ENCODE measurements at places on chromosomes 7 and 10. TPM values are rescaled to one million over a fixed set of nuclear protein-coding genes. Genes with fewer than 3 reads are reported as not detected.

Gene CPXM2
- polyA plus RNA-seq, result not detected

- DNase-seq, result no peak
Observed at GRCh38 chr10:6953271-6953801, 373.3 kb upstream of the PRKCQ start.

GRCh38 chr10:131891196-131891928 lies 9.4 kb upstream of the PPP2R2D start:
- no peak for DNase-seq

Gene ZNF25
- 5.1 TPM for polyA plus RNA-seq

Gene NPSR1
- polyA plus RNA-seq, result not detected

DNA sequence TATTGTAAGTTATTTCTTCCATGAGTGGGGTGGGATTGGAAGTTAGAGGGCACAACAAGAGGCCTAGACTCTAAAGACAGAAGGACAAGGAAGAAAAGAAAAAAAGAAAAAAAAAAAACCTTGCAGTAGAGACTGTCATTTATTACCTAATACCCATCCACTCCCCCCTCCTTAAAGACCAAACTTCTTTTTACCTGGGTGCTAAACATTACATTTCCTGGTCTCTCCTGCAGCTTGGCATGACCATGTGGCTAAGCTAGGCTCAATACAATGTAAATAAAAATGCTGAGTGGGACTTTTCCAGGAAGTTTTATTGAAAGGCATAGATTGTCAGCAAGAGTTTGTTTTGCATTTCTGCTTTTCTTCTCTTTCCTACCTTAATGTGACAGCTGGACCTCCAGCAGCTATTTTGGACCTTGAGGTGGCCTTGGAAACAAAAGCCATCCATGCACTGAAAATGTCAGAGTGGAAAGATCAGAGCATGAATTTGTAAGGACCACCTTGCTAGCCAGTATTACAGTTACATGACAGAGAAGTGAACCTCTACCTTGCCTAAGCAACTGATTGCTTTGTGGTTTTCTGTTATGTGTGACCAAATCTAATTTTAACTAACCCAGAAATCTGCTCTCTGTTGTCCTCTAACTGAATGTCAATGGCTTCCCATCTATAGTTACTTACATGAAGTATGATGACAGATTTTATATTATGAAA lies 81.3 kb upstream of the SFMBT2 start:
- DNase-seq, result no peak

Gene GPR158
- polyA plus RNA-seq, result not detected

DNA sequence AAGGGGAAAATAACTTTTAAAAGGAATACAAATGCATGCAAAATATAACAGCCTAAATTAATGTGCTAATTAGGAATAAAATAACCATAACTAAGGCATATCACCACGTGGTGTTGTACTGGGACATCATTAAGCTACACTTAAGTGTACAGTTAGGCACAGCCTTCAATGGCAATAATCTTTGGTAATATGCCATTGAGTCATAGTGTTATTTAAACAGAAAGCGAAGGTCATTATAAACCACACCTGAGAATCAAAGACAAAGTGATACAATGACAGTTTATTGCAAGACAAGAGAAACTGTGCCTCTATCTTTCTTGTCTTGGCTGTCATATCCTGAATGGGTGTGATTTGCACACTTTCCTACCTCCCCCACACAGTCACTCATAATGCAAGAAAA lies 30.5 kb upstream of the AUTS2 start:
- DNase-seq, result no peak

DNA sequence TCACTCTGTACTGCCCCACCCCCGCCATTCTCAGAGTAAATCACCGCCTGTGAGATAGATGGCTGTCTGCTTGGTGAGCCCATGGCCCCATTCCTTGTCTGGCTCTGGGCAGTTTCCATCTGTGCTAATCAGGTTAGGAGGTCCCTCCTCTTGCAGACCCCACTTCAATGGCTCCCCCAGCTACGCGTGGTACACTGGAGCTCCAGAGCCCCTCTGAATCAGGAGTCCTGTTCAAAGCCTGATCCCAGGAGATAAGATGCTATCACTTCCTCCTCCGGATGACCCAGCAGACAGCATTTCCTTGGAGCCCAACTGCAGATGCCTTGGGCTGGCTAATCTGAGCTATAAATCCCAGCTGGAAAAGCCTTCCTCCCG lies 122.3 kb downstream of the SH3PXD2A start:
- no peak for DNase-seq

GRCh38 chr7:157519798-157520244 lies 183.0 kb downstream of the DNAJB6 start:
- no peak for DNase-seq

- no peak for DNase-seq
Observed at GRCh38 chr7:115099906-115100305, 178.0 kb downstream of the MDFIC start.

Gene AKR1C2
- not detected for polyA plus RNA-seq

GRCh38 chr10:78041170-78042057 lies 7.8 kb downstream of the RPS24 start:
- no peak for DNase-seq

DNA sequence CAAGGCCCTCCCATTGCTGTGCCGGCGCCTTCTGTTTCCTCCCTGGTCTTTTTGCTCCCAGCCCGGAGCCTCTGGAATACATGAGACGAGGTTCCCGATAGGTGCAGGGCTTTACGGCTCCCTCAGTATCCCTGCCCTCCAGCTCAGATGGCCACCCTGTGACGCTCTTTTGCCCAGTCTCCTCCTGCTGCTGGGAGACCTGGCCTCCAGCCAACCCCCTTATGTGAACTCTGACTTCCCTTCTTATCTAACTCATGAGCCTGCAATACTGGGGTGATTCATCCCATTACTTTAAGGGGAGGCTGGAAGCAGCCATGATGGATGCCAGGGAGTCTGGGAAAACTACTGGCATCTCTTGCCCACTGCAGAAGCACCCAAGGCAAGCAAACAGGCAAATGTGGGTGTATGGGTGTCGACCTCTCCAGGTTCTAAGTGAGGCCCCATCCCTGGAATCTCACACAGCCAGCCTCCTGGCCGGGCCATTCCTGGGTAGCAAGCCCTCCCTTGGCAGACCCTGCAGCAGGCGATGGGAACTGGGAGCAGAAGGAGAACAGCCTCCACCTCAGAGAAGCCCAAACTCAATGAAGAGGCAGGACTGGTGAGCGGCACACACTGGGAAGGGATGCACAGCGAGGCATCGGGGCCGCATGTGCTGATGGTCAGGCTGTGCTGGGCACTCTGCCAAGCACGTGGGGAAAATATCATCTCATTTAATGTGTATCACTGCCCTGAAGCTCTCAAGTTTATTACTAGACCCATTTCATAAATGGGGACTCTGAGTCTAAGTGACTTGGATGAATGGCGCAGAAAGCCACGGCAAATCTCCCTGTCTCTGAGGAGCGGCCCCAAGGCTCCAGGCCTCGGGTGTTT lies 97.5 kb downstream of the FAM53B start:
- DNase-seq, result no peak

GRCh38 chr7:29139796-29140195 lies 6.5 kb downstream of the CPVL start:
- no peak for DNase-seq

Gene PKD2L1
- polyA plus RNA-seq, result not detected

- DNase-seq, result no peak
Observed at GRCh38 chr10:112262546-112262945, 20.7 kb upstream of the TECTB start.
